H7 (cell line): ENCODE measurements at places on chromosomes 3 and 15. TPM values are rescaled to one million over a fixed set of nuclear protein-coding genes. Genes with fewer than 3 reads are reported as not detected.

Gene HGD
- 0.18 and 1.4 TPM in 2 replicates for total RNA-seq

Gene SGO1
- total RNA-seq, result 20.7 and 21.6 TPM in 2 replicates

Gene GORASP1
- 45.6 and 46.9 TPM in 2 replicates for total RNA-seq

DNA sequence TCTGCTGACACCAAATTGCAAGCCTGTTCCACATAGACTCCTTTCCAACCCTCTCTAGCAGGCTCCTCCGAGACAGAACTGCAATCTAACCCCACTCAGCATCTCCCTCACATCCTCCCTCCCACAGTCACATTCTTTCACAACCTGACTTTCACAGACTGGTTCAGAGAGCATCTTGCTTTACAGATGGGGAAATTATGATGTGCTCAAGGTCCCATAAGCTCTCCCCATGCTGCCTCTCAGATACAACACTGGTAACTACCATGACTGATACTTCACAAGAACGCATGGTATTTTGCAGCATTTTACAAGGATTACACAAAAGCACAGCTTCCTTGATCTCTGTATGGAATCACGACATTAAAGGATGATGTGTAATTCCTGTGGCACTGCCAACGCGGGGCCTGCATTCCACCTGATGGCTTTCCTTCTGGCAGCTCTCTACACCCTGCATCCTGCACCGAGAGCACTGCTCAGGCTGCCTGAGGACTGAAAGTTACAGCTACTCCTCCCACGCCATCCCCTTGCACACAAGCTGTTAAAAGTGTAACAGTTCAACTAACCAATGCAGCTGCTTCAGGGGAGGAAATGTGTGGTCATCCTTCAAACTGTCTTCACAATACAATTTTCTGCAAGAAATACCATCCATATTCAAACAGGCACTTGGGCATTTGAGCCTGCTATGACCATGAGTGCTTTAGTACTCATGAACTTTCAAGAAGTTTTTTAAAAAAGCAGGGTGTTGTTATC lies 27.6 kb downstream of the TBC1D2B start:
- DNase-seq, result no peak

GRCh38 chr3:12991861-12992281 lies 81.4 kb downstream of the IQSEC1 start:
- DNase-seq, result no peak

DNA sequence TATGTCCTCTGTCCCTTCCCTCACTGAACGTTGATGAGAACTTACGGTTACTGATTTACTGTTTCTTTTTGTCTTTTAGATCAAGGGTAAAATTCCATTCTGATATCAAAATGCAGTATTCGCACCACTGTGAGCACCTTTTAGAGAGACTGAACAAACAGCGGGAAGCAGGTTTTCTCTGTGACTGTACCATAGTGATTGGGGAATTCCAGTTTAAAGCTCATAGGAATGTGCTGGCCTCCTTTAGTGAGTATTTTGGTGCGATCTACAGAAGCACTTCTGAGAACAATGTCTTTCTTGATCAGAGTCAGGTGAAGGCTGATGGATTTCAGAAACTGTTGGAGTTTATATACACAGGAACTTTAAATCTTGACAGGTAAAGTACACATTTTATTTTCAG lies 990 bp downstream of the MYNN start:
- DNase-seq, result no peak

DNA sequence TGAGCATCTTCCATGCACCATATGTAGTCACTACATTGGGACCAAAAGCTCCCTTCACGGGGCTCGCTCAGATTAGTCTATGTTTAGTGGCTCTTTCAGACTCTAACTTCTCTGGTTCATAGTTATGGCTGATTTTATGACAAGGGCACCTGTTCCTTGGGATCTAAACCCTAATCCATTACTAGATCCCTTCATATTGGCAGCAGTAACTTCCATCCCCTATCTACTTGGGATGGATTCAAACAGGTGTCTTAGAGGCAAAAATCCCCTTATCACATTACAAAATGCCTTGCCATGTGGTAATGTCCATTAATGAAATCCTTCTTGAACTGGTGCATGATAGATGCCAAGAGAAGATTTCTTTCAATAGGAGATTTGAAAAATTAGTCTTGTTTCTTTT lies 96.7 kb upstream of the TP63 start:
- no peak for DNase-seq

DNA sequence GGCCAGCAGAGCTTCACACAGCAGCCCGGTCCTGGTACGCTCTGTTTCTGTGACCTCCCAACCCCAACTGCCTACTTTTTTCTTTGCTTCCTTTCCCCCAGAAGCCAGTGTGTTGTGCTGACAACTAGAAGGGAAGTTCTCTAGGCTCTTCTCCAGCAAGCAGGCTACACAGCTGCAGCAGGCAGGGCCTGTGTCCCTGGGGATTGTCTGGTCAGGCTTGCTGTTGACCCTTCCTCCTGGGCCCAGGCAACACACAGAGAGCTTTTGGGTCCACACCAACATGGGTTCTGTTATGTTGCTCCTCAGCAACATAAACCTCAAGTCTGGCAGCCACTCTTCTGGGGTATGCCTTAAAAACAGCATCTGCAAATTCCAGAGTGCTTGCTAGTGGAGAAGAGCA lies 36.2 kb upstream of the TSPAN3 start:
- DNase-seq, result no peak

DNA sequence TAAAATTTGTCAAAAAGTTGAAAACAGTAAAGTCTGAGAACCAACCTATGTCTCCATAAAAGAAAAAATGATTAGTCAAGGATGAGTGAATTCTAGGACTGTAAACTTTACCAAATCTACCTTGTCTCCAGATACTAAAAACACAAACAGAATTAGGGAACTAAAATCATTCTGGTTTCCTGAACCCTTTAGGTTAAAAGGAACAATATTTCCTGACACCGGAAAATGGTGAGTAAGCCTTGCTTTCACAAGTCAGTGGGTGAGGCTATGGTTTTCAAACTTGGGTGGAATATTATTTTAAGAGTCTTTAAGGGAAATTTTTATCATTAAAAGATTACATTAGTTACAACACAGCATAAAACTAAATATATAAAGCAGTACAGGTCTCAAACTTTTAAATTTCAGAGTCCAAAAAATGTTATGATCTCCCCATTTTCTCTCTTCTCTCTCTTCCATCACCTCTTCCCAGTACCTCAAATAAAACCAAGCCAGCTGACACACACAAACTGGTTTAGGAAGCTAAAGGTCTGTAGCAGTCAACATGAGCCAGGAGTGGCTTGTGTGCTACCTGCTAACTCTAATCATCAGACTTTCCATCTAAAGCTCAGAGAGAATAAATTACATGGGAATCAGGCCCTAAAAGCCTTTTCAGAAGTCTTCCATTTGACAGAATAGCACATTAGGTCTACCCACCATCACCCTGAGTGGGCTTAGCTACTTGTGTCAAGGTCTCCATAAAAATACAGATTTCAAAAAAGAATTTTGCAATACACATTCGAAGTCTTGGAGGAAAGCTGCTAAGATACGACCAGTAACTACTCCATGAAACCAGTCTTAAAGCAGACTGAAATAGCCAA lies 2.2 kb downstream of the SLC12A6 start:
- no peak for DNase-seq

DNA sequence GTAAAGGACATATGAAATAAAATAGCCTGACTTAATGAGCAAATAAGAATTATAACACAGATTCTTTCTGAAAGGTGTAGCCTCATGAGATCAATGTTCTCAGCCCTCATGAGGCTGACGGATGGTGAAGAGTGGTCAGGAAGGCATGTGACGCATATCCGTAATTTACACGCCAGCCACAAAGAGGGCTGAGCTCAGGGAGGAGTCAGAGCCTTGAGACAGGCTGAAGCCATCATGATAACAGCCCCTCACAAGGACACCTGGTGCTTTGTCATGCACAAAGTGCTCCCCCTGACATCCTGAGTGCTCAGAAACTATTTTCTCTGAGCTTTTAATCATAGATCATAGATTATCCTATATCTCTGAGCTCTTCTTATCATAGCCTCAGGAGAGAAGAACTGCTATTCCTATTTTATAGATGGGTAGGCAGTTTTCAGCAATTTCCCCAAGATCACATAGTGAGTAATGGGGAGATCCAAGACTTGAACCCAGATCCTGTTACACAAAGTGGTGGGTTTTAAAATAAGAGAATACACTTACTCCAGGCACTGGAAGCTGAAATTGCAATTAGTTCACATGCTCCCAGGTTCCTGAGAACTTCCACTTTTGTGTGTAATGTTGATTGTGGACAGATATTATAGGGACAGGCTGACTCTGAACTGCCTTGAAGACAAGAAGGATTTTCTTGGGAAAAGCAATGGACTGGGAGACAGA lies 267.1 kb downstream of the RPLP1 start:
- DNase-seq, result no peak

GRCh38 chr3:23175341-23176083 lies 27.6 kb upstream of the UBE2E2 start:
- no peak for DNase-seq
